Caudate nucleus (tissue), 63 donors: ENCODE measurements at places on chromosomes 3 and 15.

- DNase-seq: no peak
Measured at GRCh38 chr3:194025951-194026350, 110.0 kb upstream of the HES1 start.

GRCh38 chr3:58042947-58043707 is 34.9 kb downstream of the FLNB start:
- no peak for DNase-seq

- no peak for DNase-seq
Measured at GRCh38 chr3:63514678-63515077, 137.8 kb upstream of the SNTN start.

DNA sequence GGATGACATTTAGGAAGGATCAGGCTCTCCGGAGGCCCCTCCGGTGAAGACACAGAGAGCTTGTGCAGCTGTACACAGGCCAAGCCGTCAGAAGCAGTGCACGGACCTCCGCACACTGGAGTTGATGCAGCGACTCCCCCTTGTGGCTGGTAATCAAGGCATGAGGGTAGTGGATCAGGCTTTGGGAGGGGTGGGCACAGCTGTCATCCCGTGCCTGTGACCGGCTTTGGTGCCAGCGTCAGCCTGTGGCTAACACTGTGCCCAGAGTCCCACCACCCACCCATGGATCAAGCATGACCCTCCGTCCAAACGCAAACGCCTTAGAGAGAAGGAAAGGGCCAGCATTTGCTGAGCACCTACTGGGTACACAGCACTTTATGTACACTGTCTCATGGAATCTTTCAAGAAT is 8.2 kb upstream of the GRIP2 start:
- DNase-seq: no peak

DNA sequence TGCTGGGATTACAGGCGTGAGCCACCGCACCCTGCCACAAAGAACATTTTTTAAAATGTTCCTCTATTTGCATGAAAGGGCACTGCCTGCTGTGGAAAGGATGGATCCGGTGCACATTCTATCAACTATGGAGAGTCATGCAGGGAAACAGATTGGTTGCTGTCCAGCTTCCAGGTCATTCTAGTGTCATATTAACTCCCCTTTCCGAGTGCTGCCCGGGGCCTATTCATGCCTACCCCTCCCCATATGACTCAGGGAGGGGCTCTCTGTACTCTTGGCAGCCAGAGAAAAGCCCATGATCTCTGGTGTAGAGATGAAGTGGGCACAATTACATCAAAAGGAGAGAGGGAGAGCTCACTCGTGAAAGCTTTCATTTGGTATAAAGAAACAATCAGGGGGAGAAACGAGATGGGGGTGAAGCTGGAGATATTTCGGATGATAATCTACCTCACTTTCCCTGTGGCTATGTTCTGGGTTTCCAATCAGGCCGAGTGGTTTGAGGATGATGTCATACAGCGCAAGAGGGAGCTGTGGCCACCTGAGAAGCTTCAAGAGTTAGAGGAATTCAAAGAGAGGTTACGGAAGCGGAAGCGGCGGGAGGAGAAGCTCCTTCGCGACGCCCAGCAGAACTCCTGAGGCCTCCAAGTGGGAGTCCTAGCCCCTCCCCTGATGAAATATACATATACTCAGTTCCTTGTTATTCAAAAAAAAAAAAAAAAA is 16.1 kb upstream of the AHSG start:
- DNase-seq: no peak

DNA sequence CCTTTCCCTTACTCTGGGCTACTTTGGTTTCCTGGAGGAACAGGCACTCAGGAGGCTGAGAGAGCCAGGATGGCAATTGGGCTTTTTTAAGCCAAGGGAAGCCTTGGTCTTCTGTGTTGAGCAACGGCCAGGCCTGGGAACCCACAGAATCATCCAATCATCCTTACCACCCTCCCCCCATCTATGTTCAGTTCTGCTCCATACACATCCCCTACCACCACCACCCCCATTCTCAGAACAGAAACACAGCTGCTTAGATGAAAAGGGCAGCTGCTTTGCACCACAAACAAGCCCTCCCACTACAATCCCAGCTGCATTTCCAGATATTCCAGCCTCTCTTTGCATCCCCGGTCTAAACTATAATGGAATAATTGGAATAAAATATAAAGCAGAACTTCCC is 21.0 kb downstream of the SEMA5B start:
- DNase-seq: no peak

- no peak for DNase-seq
Measured at GRCh38 chr3:184635126-184635525, 73.5 kb downstream of the EPHB3 start.

DNA sequence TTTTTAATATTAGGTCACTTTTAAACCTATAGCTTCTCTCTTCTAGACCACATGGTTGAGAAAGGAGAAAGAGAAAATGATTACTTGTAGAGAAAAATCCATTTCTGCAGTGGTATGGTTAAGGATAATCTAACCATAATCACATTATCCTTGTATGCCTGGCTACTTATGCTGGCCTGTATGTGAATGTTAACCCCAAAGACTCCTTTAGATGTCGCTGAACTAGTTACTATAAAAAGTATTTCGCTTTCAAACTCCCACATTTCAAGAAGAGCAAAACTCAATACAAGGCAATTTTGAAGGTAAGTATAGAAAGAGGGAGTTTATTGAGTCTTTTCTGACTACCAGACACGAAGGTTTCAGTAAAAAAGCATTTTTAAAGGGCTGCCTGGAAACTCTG is 2.2 kb downstream of the KCTD6 start:
- no peak for DNase-seq

GRCh38 chr3:143849854-143850549 is 1.7 kb upstream of the SLC9A9 start:
- DNase-seq: no peak

- DNase-seq: no peak
Measured at GRCh38 chr15:42324308-42324707, 35.0 kb upstream of the CAPN3 start.
